ENCODE measurements at places on chromosomes 5 and 9.

DNA sequence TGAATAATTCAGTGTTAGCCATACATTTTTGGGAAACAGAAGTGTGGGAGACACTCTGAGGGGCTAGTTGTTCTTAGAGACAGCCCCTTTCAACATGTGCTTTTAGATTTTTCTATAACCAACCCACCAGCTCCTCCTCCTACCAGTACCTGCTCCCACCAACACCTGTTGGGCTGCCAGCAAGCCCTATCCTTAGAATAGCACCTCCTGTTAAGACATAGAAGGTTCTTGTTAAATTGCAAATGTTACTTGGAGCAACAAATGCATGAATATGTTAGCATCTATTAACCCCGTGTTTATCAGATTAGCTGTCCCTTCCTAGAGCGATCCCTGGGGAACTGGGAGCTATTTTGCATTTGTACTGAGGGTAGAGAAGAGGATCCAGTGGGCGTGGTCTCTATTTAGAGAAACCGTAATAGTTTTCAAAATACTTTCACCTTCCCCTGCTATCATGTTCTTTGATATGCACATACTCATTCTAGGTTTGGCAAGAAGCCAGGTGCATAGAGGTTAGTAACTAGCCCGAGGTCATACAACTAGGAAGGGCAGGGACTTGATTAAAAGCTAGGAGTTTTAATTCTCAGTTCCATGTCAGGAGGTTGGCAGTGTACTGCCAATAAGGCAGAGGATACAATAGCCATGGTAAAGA, 334.4 kb downstream of the KCTD16 start:
- DNase-seq = no peak

DNA sequence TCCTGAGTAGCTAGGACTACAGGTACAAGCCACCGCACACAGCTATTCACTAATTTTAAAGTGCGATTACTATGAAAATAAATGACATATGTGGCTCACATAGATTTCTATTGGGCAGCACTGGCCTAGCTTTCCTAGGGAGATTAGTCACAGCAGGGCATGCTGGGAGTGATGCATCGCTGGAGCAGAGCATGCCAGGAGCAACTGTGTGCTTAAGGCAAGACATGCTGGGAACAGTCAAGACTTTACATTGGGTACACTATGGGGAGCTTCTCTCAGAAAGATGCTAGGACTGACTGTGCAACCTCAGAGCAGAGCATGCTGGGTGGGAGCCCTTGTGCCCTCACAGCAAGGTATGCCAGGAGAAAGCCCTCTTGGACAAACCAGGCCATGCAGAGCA, 9.3 kb downstream of the ST6GALNAC6 start:
- DNase-seq = no peak

- DNase-seq = no peak
Observed at GRCh38 chr5:78345485-78345884, 14.9 kb upstream of the SCAMP1 start.

GRCh38 chr9:97601228-97601898, 31.8 kb downstream of the TSTD2 start:
- no peak for DNase-seq

GRCh38 chr5:73938280-73938937, 312.4 kb downstream of the ARHGEF28 start:
- no peak for DNase-seq

DNA sequence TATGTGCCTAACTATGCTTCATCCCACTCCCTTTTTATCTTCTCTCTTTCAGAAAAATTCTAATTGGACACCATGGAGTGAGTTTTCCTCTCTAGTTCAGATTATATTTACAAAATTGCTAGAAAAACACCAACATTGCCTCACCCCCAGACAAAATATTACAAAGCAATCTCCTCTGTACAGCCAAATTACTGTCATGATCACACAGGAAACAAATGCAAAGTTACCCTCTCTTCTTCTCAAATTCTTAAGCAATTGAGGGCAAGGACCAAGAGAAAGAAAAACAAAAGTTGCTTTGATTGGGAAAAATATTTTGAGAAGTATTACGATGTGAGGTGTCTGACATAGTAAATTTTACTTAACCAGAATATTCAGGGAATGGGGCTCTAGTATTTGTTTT, 30.8 kb upstream of the ABCA1 start:
- DNase-seq = peak; percentile 71

GRCh38 chr5:37771731-37772130, 68.1 kb downstream of the GDNF start:
- DNase-seq = no peak

GRCh38 chr9:92165484-92165883, 50.3 kb upstream of the SPTLC1 start:
- DNase-seq = peak; percentile 85

- DNase-seq = no peak
Observed at GRCh38 chr5:169576181-169576598, 7.4 kb upstream of the SPDL1 start.

DNA sequence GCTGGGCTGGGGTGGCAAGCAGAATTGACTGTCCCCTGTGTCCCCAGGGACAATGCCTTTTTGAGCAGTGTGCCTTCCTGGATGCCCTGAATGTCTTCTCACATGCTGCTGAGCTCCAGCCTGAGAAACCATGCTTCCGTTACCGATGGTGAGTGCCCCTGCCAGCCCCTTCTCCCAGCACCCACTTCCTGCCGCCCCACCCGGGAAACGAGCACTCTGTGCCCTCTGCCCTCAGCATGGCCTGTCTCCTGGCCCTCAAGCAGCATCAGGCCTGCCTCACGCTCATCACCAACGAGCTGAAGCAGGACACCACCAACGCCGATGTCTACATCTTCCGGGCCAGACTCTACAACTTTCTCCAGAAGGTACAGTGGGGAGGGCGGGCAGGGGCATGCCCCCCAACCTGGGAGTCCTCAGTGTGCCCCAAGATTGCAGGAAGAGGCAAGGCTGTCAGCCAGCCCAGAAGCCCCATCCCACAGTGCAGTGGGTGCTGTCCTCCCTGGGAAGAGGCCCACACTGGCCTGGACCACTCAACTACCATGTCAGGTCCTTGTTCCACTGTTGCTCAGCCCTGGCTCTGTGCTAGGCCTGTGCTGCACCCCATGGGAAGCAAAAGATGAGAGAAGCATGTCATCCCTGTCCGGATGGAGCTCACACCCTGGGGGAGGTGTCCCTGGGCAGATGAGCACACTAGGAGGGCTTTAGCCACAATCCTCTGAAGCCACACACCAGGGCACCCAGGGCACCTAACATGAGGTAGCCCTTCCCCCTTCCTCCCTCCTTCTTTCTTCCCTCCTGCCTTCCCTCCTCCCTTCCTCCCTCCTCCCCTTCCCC, 4.4 kb downstream of the TTC16 start:
- DNase-seq = no peak

DNA sequence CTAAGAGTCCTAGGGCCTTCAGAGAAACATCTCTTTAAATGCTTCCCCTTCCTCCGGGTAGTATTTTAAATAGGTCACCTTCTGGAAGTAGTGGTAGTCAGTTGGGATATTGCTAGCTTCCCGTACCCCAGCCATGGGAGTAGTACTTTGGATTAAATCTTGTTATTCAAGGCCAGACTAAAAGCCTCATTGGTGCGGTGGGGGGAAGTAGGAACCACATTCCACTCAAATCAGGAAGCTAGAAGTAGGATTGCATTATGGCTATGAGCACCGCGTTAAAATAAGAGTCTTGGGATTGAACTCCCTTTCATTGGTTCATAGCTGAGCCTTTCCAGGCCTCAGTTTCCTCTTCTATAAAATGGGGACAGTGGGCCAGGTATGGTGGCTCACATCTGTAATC, 6.7 kb downstream of the KCNIP1 start:
- DNase-seq = peak; percentile 28

GRCh38 chr9:72600671-72601070, 79.3 kb downstream of the TMC1 start:
- no peak for DNase-seq

- DNase-seq = no peak
Observed at GRCh38 chr5:153952893-153953292, 85.8 kb downstream of the FAM114A2 start.

GRCh38 chr5:143775258-143775657, 36.7 kb upstream of the HMHB1 start:
- DNase-seq = peak; percentile 66

DNA sequence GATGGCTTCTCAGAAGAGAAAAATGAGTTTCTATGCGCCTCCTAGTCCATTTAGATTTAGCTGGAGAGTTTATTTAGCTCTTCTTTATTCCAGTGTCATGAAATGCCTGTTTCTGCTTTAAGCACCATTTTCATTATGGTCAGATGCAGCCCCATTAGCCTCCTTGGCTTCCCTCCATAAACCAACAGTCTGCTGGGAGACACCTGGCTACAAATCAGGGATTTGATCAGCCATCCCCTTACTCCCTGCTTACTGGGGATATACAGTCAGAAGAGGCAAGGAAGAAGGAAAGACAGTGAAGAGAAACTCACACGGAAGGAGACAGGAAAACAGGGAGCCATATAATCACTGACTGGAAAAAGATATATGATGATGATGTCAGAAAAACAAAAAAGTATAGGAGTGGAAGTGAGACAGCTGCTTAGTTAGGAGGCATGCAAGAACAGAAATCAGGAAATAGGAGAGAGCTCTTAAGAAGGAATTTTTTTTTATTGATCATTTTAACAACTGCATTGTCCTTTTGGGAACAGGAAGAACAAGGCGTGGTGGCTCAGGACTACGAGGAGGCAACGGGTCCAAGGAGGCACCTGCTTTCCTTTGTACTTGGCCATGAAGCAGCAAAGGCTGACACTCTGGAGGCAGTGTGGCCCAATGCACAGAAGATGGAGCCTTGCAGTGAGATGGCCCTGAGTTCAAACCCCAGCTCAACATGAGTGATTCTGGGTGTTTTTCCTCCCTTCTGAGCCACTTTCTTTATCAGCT, 56.1 kb downstream of the MED27 start:
- DNase-seq = no peak

- DNase-seq = no peak
Observed at GRCh38 chr9:13860946-13861640, 452.8 kb downstream of the NFIB start.

- DNase-seq = no peak
Observed at GRCh38 chr5:101843055-101843454, 453.0 kb downstream of the SLCO4C1 start.

GRCh38 chr5:139177809-139178588, 20.2 kb downstream of the SIL1 start:
- DNase-seq = peak; percentile 87

DNA sequence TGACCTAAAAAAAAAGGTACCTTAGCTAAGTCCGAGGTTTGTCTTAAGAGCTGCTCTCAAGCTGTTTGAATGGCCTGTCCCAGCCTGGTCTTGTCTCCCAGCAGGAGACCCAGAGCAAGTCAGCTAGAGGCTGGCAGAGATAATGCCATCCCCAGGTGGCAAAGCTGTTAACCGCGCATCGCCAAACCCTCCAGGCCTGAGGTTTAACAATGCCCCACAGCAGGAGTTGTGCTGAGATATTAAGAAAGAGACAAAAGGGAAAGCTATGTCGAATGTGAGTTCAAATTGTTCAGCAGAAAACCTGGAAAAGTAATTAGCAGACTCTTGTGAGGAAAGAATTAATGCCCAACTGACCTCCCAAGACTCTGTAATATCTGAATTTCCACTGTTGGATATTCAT, 187.1 kb downstream of the FSTL4 start:
- no peak for DNase-seq

DNA sequence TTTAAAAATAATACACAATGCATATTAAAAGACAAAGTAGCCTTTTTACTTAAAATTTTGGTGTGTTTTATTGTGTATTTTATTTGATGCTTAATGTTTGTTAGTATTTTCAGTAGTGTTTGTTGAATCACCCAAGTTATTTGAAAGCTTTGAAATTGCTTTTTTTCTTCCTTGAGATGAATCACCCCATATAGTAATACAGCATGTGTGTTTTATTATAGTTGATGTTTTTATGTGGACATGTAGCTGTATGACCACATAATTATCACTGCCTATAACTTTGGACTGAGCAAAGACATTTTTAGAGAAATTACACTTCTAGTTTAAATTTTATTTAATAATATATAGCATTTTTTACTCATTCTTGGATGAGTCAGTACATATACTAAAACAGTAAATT, 18.0 kb downstream of the FAM174A start:
- no peak for DNase-seq

DNA sequence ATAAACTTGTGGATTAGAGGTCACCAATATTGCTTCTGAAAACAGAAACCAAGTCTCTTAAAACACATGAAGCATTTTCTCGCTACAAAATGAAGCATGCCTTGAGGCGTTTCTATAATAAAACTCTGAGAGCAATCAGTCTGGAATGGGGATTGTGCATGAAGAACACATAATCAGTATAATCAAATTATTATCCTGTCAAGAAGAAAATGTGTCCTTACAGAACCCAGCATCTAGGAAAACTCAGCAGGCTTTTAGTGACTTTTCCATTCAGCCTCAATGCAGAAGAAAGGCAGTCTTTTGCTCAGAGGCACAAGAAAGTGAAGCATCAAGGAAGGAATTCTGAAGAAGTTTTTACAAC, 121.9 kb downstream of the CDH18 start:
- DNase-seq = no peak

DNA sequence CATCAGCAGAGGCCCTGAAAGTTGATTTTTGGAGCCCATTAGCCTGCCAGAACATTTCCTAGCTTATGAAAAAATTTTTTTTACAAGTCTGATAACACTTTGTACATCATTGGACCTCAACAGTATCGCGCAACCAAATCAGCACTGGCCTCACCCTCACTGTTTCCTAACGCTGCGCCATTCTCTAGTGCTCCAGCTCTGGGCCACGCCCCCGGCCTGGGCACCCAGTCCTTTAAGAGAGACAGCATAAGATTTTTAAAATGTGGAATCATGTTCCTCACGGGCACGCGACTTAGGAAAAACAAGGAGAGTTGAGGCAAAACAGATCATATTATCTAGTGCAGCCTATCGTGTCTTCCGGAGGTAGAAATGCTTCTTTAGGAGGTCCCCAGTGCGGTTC, 114.5 kb downstream of the BOD1 start:
- no peak for DNase-seq

DNA sequence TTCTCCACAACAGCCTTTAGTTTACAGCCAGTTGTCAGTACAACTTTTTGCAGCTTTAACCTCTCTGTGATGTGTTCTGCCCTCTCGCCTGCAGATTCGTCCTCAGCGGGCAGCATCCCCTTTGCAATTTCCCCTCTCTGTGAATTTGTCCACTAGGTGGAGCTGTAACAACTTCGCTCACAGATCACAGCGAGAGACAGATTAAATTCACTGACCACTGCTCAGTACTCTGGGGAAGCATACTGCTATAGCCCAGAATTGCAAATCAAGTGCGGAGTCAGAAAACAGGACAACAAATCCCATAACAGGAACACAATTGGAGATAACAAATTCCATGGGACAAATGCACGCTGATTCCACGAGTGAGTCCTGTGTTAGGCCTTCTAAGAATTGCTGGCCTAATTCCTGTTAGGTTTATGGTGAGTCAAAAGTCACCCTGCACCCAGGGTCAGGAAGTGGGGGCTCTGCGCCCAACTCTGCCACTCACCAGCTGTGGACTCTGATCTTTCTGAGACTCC, 2124.9 kb downstream of the MAT2B start:
- DNase-seq = peak; percentile 13

- DNase-seq = no peak
Observed at GRCh38 chr5:141807329-141807728, 70.9 kb downstream of the PCDH1 start.

Measured in inflammatory macrophage treated with lipopolysaccharide for 1 hour (primary cell).